ENCODE measurements at places on chromosomes 16 and 17.

GRCh38 chr17:57678393-57678792, 66.7 kb downstream of the CCDC182 start:
- DNase-seq, result no peak

- DNase-seq, result no peak
These were observed 362.0 kb downstream of the SEC14L1 start for GRCh38 chr17:77502626-77503292.

GRCh38 chr16:85164838-85165516, 52.7 kb upstream of the CIBAR2 start:
- DNase-seq, result no peak

GRCh38 chr16:67248073-67248400, 742 bp upstream of the SLC9A5 start:
- no peak for DNase-seq

DNA sequence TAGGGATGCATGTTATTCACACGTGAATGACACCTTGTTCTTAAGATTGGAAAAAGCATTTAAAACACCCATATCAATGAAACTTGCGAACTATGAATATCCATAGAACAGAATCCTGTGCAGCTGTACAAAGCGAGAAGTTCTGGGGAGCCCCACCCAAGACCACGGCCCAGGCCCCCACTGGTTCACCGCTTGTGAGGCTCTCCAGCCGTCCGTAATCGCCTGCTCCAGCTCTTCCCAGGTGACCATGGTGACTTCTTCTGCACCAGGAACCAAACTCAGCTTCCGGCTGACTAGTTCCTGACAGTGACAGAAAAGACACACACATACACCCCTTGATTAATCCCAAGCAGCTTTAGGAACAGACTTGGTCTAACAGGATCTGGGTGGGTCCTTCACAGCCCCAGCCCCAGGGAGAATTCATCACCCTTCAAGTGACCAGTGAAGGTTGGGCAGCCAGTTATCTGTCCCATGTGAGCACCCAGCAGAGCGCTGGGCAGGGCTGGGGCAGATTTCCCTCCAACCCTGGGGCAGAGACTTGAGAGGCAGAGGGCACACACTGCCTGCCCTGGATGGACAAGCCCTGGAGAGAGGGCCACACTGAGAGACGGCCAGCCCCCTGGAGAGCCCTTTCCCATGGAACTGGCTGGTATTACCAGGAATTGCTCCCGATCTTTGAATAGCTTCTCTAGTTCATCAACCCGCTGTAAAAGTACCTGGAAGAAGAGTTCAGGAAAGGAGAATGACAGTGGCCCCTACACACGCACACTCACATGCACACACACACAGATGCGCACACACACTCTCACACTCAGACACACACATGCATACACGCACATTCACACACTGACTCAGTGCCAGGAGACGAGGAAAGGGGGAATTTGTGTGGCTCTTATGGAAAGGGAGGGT, 3.6 kb downstream of the QRICH2 start:
- DNase-seq, result no peak

GRCh38 chr17:50884439-50885311, 18.5 kb upstream of the TOB1 start:
- DNase-seq, result no peak

DNA sequence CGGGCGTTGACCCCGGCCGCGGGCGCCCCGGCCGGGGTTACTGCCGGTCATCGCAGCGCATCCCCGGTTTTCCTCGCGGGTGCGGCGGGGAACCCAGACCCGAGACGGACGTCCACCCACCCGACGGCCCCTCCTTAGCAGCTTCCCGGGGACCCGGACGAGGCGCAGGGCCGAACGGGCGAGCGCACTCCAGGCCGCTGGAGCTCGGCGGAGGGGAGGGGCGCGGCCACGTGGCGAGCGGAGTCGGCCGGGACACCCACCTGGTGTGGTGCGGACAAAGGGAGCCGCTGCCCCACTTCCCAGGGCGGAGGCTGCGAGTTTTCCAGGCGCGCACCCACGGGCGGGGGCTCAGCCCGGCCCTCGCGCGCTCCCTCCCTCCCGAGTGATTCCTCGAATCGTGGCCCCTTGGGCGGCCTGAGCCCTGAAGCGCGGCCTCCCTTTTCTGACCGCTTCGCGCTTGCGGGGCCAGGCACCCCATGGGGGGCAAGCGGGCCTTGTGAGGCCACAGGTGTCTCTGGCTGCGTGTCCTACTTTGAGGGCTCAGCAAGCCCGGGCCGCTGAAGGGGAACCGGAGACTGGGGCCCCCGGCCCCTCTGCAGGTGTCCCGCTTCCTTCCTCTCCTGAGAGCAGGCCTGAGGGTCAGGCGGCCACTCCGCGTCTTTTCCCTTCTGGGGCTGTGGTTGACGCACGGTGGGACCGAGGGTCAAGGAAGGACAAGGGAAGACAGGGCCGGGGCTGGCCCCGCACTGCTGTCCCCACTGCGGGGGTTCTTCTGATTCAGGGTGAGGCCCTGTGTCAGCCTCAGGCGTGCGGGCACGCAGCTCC, 1.1 kb upstream of the FASN start:
- no peak for DNase-seq

- DNase-seq, result no peak
These were observed 28.2 kb downstream of the ST3GAL2 start for GRCh38 chr16:70410734-70411133.

DNA sequence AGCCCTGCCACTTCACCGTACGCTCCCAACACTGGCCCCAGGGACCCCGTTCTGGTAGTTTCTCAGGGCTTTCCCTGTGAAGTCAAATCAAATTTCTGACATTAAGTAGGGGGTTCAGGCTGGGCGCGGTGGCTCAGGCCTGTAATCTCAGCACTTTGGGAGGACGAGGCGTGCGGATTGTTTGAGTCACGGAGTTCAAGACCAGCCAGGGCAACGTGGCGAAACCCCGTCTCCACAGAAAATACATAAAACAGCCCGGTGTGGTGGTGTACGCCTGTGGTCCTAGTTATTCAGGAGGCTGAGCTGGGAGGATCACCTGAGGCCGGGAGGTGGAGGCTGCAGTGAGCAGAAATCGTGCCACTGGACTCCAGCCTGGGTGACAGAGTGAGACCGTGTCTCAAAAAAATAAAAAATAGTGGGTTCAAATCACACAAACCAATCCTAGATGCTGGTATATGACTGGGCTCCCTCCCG, 632 bp downstream of the CYBC1 start:
- DNase-seq, result no peak

DNA sequence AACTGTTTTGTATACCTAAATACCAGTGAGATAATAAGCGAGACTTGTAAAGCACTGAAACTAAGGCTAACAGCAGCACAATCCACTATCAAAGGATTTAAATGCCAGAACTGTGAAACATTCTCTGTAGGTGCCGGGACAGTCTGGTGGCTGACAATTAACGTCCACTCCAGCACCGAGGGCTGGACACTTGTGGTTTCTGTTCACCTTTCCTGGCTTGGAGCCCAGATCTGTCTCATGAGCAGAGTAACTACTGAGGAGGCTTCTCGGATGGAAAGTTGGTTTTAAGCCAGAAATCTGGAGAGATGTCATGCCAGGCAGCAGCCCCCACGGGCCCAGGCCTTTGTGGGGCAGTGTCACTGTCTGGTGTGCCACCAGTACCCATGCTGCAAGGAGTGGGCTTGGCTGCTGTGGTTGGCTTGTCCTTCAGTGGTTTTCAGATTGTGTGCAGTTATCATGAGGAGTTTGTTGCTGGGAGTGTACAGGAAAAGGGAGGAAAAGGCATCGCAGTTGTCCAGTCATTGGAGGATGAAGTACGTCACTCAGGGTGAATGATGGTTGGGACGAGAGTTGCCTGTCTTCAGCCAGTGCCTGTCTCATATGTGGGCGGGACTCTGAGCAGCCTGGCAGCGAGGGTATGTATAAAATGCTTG, 35.5 kb downstream of the UBN1 start:
- DNase-seq, result peak; percentile 64

DNA sequence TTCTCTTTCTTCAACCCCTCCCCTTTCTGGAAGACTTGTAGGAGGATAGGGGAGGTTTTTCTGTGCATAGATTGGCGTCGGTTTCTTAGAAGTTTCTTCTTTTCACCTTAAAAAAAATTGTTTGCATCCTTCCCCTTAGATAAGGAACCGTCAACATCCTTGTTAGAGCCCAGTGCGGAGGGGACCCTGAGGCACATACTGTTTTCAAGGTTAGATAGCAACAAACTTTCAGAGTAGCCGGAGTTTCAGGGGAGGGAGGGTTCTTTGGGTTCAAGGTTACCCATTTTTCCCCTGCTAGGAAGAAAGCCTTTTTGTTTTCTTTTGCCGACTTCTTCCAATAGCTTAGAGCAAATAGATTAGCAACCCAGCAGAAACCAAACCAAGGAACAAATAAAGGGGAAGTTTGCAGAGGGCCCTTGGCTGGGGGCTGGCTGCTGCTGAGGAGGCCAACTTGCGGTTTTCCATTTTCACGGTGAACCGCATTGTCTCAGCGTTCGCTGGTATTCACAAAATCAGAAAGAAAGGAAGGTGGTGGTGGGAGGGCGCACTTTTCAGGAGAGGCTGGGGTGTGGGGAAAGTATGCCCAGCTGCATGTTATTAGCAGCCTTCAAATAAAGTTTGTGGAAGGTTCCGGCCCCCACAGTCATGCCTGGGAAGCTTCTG, 28.8 kb downstream of the MSI2 start:
- DNase-seq, result no peak

DNA sequence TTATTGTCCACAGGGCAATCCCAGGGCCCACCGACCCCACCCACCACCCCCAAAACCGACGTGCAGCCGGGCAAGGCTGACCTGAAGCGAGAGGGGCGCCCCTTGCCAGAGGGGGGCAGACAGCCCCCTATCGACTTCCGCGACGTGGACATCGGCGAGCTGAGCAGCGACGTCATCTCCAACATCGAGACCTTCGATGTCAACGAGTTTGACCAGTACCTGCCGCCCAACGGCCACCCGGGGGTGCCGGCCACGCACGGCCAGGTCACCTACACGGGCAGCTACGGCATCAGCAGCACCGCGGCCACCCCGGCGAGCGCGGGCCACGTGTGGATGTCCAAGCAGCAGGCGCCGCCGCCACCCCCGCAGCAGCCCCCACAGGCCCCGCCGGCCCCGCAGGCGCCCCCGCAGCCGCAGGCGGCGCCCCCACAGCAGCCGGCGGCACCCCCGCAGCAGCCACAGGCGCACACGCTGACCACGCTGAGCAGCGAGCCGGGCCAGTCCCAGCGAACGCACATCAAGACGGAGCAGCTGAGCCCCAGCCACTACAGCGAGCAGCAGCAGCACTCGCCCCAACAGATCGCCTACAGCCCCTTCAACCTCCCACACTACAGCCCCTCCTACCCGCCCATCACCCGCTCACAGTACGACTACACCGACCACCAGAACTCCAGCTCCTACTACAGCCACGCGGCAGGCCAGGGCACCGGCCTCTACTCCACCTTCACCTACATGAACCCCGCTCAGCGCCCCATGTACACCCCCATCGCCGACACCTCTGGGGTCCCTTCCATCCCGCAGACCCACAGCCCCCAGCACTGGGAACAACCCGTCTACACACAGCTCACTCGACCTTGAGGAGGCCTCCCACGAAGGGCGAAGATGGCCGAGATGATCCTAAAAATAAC, 3.0 kb downstream of the SOX9 start:
- no peak for DNase-seq

- DNase-seq, result no peak
These were observed 106.3 kb downstream of the PRKCB start for GRCh38 chr16:23941963-23942564.

GRCh38 chr16:81796035-81796434, 16.9 kb downstream of the PLCG2 start:
- no peak for DNase-seq

Measured in NCI-H1105 (cell line).